ENCODE measurements at places on chromosomes 1 and 21. TPM values are rescaled to one million over a fixed set of nuclear protein-coding genes. Genes with fewer than 3 reads are reported as not detected.

DNA sequence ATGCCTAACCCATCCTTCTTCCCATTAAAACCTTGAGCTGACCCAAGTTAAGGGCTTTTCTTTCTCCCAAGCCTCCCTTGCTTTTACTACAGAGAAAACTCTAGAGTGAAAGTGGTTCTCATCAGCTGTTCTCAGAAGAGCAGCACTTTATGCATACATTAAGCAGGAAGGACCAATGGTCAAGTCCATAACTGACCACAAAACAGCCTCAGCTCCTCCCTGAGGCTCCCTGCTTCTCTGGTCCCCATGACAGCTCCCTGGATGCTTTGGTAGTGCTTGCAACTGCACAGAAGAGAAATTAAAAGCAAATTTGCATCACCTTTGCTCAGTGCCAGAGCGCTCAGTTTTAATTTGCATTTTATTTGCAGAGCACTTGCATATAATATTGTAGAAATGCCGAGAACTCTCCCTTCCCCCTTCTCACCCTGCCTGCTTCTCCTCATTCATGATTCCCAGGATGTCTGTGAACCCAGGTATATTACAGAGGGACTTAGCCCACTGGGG, 56.1 kb downstream of the LMX1A start:
- no peaks in the 10 kb centered on the region for H3K4me1 ChIP-seq
- no peak overlapping the region for H3K4me3 ChIP-seq
- H3K27ac ChIP-seq: no peak overlapping the region
- no peaks in the 10 kb centered on the region for H3K27me3 ChIP-seq

DNA sequence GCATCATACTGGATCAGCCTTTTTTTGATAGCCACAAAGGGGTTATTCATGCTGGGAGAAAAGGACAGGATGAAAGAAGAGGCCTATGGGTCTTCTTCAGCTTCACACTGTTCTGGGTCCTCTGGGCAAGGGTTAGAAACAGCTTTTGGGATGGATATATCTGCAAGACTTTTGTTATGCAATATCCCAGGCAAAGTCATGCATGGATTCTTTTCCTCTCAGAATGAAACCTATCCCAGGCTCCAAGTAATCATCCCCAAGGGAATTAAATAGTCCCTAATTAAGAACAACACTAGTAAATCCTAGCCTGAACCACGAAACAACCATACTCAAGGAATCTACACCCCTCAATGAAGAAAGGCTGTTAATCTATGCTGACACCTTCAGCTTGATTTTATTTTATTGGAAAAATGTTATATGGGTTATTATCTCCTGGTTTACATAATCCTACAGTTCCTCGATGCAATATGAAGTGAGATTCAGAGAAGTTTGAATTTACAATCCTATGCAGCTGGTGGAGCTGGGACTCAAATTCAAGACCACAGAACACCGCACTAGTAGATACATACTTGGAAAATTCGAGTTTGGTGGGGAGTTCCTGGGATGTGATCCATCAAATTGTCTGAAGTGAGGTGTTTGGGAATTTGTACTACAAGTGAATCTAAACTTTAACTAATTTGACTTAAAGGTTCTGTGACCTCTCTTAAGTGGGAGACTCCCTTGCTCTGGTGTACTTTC, 338.6 kb downstream of the TBX15 start:
- H3K4me3 ChIP-seq: no peak overlapping the region
- DNase-seq: no peak
- no peaks in the 10 kb centered on the region for H3K36me3 ChIP-seq
- H3K27me3 ChIP-seq: no peaks in the 10 kb centered on the region
- no peaks in the 10 kb centered on the region for H3K4me1 ChIP-seq
- H3K27ac ChIP-seq: no peak overlapping the region

Gene CORT
- total RNA-seq: not detected

DNA sequence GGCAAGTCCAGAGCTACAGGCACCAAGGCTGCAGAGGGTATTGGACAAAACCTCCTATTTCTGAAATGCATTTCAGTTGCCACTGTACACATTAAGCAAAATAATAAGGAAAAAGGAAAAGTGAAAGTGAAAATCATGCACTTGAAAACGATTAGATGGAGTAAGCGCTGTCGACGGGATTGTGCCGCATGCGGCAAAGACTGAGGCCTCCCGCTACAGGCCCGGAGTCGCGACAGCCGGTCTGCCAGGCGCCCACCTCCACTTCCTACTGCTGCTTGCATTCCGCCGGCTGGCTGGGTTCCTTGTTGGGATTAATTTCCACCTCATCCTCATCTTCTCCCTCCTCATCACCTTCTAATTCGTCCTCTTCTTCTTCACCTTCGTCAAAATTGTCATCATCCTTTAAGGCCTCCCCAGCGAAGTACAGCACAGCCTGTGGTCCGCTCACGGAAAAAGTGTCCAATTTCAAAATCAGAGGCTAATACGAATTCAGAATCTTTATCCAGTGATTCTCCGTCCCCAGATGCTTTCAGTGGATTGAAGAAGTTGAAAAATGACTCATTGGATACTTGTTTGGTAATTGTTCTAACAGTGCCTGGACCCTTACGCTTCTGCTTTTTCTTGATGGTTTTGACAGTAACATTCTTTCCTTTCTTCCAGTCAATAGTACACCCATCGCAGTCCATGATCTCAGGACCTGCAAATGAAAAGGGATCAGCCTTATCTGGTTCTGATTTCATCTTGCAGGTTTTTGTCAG, 38.0 kb downstream of the CD58 start:
- no peak overlapping the region for H3K4me3 ChIP-seq
- no peaks in the 10 kb centered on the region for H3K27me3 ChIP-seq
- DNase-seq: no peak
- H3K36me3 ChIP-seq: peaks cover 4% of the 10 kb centered on the region
- no peaks in the 10 kb centered on the region for H3K4me1 ChIP-seq

Gene SSBP3
- 87.1 TPM for total RNA-seq

DNA sequence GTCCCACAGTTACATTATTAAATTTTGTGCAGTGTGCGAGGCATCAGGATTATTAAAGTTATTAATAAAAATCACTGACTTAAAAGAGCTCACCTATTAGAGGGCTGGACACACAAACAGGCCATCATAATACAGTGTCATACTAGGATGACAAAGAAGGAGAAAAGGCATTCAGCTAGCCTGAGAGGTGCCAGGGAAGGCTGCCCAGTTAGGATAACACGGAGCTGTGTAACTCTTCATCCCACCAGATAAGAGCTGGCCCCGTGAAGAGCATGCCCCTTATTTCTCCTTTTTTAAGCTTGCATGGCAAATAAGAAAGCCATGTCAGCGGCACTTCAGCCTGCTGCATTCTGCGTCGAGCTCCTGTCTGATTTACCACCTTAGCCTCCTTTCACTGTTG, 109.5 kb downstream of the KCNK1 start:
- H3K36me3 ChIP-seq: no peaks in the 10 kb centered on the region
- no peaks in the 10 kb centered on the region for H3K27me3 ChIP-seq
- DNase-seq: no peak
- no peak overlapping the region for H3K4me3 ChIP-seq
- no peak overlapping the region for H3K27ac ChIP-seq

Gene KCNK1
- 6.2 TPM for total RNA-seq

GRCh38 chr1:246210756-246211155, 296.3 kb downstream of the SMYD3 start:
- no peaks in the 10 kb centered on the region for H3K4me1 ChIP-seq
- H3K27me3 ChIP-seq: no peaks in the 10 kb centered on the region
- no peak for DNase-seq
- no peak overlapping the region for H3K27ac ChIP-seq

DNA sequence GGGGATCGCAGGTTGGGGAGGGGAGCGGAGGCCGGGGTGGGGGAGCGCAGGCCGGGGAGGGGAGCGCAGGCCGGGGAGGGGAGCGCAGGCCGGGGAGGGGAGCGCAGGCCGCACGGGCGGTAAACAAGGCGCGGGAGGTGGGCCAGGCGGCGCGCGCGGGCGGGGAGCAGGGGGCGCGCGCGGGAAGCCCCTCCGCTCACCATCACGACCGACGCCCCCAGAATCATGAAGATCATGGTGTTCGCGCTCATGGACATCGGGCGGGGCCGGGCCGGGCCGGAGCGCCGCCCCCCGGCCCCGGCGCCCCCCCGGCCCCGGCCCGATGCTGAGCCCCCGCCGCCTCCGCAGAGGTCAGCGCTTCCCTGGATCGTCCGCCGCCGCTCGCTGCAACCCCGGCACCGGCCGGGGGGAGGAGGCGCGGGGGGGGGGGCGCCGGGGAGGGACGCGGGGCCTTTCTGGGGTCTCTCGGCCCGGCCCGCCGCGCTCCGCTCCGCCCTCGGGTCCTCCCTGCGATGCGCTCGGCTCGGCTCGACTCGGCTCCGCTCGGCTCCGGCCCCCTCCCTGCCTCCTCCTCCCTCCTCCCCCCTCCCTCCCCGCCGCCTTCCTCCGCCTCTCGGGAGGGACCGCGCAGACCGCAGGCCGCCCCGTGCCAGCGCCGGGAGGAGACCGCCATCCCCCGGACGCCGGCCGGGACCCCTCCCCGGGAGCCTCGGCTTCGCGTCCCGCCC, at the start of gene TMEM240:
TSS of gene TMEM240 (minus strand) at position 535 of the 728 bp plus-strand sequence. CDS start at position 257, 278 bp downstream.
- H3K4me1 ChIP-seq: peaks cover 10% of the 10 kb centered on the region
- peak; percentile 20 for DNase-seq
- no peaks in the 10 kb centered on the region for H3K27me3 ChIP-seq
- H3K27ac ChIP-seq: peak within 1 kb of the TSS; percentile 71
- peak within 1 kb of the TSS; percentile 79 for H3K4me3 ChIP-seq
- H3K36me3 ChIP-seq: peaks cover 8% of the 10 kb centered on the region

DNA sequence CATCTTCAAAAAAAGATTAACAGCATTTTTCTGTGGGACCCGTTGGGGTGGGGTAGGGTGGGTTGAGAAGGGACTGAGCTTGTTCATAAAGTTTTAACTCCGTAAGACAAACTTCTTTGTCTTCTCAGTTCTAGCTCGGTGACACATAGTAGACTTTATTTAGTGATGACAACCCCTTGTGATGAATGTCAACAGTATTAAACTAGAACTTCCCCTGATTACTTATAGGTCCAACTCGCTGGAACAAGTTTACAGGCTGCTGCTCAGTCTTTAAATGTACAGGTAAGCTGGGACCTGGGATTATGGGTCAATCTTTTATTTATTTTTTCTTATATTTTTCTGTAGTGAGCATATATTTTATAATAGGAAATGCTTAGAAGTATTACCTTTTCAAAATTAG, 148.4 kb downstream of the CD247 start:
- no peaks in the 10 kb centered on the region for H3K27me3 ChIP-seq
- no peak for DNase-seq
- H3K36me3 ChIP-seq: no peaks in the 10 kb centered on the region

GRCh38 chr1:37403166-37403565, 71.2 kb upstream of the ZC3H12A start:
- H3K4me1 ChIP-seq: no peaks in the 10 kb centered on the region
- H3K27ac ChIP-seq: no peak overlapping the region
- H3K36me3 ChIP-seq: no peaks in the 10 kb centered on the region
- no peaks in the 10 kb centered on the region for H3K27me3 ChIP-seq

DNA sequence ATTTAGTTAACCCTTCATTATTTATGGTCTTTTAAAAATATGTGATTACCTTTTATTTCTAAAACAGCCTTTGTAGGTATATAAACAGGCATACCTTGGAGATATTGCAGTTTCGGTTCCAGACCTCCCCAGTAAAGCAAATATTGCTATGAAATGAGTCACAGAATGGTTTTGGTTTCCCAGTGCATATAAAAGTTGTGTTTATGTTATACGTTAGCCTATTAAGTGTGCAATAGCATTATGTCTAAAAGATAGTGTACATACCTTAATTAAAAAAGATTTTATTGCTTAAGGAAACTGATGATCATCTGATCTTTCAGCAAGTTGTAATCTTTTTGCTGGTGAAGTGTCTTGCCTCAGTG, 44.1 kb downstream of the XCL2 start:
- H3K4me1 ChIP-seq: no peaks in the 10 kb centered on the region
- no peaks in the 10 kb centered on the region for H3K27me3 ChIP-seq
- DNase-seq: no peak

Gene RHD
- total RNA-seq: not detected

DNA sequence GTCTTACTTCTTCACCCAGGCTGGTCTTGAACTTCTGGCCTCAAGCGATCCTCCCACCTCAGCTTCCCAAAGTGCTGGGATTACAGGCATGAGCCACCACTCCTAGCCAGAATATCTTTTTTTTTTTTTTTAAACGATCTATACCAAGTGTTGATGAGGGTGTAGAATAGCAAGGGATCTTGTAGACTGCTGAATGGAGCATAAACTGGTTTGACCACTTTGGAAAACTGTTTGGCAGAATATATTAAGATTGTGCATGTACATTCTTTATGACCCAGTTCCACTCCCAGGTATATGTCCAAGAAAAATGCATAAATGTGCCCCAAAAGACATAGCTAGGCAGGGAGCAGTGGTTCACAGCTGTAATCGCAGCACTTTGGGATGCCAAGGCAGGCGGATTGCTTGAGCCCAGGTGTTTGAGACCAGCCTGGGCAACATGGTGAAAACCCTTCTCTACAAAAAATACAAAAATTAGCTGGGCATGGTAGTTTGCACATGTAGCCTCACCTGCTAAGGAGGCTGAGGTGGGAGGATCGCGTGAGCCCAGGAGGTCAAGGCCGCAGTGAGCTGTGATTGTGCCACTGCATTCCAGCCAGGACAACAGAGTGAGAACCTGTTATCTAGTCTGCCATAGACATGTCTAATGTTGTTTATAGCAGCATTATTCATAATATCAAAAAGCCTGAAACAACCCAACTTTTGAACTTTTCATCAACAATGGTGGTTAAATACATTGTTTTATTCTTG, 184.0 kb downstream of the VPS13D start:
- H3K36me3 ChIP-seq: peaks cover 13% of the 10 kb centered on the region
- peaks cover 12% of the 10 kb centered on the region for H3K4me1 ChIP-seq
- no peaks in the 10 kb centered on the region for H3K27me3 ChIP-seq
- no peak for DNase-seq
- no peak overlapping the region for H3K27ac ChIP-seq

GRCh38 chr1:180815188-180815587, 97.5 kb upstream of the KIAA1614 start:
- DNase-seq: no peak
- no peak overlapping the region for H3K4me3 ChIP-seq

Gene KRTAP12-2
- not detected for total RNA-seq

Gene C1orf115
- total RNA-seq: 6.8 TPM

Gene EGLN1
- total RNA-seq: 40.6 TPM

- no peaks in the 10 kb centered on the region for H3K36me3 ChIP-seq
- H3K27ac ChIP-seq: no peak overlapping the region
- H3K4me3 ChIP-seq: no peak overlapping the region
- DNase-seq: no peak
Measured at GRCh38 chr1:22286491-22286890, 143.6 kb upstream of the WNT4 start.

Gene NBPF20
- 6.0 TPM for total RNA-seq

DNA sequence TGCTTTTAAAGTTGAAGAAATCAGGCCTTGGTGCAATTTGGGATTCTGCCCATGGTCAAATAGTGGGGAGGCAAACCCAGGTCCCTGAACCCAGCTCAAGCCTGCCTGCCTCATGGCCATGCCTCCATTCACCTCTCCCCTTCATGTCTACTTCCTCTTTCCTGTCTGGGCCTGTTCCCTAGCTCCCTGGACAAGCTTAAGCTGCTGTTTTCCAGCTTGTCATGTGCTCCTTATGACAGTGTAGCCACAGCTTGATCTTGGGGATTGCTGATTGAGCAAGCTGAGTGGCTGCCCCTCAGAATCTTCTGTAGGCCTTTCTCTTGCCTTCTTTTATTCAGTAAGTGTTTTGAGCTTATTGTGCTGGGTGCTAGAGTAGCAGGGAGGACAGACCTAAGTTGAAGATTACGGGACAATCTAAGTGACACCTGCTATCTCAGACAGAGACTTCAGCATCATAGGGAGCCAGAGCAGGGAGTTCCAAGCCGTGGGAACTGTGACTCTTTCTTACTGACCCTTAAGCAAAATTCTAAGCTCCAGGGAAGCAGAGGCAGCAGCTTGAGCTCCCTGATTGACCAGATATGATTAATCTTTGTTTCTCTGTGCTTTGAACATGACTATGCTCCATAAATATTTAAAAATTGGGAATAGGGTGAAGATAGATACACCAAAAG, 520 bp upstream of the MR1 start:
- no peaks in the 10 kb centered on the region for H3K36me3 ChIP-seq
- peaks cover 40% of the 10 kb centered on the region for H3K4me1 ChIP-seq
- H3K27me3 ChIP-seq: no peaks in the 10 kb centered on the region
- peak overlapping the region; percentile 81 for H3K4me3 ChIP-seq

Data from thoracic aorta (tissue), 2 donors.